ENCODE measurements at places on chromosomes 11 and 22. TPM values are rescaled to one million over a fixed set of nuclear protein-coding genes. Genes with fewer than 3 reads are reported as not detected.
A peak's percentile ranks its signal among the peaks of the same experiment; 100 is the strongest.

DNA sequence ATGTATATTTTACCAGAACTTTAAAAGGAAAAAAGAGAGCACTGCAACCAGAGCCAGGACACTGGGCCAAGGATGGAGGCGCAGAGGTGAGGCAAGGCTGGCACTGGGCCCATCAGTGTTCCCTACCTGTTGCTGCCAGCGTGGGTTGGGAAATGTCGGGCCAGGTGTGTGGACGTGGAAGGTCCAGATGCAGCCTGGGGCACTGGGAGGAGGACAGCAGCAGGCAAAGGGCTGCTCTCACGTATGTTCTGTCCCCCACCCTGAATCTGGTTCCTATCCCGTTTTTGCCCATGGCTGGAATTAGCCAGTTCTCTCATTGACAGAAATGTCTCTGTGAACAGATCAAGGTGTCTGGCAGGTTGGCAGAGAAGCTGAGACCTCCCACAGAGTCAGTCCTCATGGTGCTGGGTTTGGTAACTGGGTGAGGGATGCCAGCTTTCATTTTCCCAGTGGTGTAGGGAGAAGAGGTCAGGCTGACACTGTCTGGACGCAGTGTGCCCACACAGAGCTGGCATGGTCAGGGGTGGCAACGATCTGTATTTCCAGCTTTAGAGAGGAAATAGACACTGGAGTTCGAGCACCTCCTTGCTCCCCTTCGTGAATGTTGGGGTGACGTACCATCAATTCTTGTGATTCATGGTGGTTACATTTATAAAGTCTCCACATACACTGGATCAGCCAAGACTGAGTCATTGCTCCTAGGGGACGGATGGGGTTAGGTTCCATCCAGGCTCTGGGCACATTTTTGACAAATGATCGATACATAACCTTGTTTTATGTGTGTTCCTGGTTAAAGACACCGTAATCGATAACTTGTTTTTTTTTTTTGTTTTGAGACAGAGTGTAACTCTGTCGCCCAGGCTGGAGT is 4.3 kb upstream of the PNPLA3 start:
- no peak for DNase-seq

DNA sequence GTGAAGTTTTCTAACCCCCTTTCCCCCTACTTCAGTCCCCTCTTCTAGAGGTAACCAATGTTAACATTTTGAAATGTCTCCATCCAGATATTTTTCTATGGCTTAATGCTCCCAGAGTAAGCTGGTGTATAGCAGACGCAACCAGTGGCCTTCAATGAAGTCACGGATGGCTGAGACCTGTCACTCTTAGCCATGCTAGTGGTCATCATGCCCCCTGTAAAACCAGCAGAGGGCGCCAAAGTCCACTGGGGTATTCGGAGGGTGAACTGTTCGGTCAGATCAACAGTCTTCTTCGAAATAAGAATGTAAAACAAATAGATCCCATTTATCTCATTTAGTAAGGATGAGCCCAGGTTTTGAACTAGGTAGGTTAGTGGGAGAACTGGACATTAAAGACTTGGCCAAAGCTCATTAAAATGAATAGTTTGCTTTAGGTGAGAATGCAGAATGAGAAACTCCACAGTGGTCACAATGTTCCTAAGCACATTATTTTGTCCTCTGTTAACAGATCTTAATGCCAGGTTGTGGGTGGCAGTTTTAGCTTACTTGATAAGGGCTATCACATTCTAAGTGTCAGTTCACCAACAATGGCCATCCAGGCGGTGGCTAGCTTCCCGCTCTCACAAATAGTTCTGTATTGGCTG is 8.6 kb upstream of the MMP8 start:
- no peak for DNase-seq

DNA sequence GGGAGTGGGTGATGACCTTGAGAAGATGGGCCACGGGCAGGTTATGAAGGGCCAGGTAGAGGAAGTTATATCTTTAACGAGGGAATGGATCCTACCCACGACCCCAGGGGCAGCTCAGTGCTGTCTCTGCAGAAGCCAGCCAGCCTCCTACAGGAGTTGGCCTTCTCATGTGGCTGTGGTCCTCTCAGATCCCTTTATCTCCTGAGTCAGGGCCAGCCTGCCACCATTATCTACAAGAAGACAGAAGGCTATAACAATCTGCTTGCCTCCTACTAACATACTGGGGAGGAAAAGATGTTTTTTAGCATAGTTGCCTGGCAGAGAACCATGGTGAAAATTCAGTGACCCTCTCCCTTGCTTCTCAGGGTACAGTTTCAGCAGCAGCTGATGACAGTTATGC is 7.0 kb upstream of the YWHAH start:
- DNase-seq: no peak

ZMAT5 gene
- total RNA-seq: 23.7 TPM

- no peak for DNase-seq
Observed at GRCh38 chr22:30033901-30034300, 46.4 kb upstream of the HORMAD2 start.

LIPT2 gene
- 6.9 TPM for total RNA-seq

GRCh38 chr22:45799291-45799690 is 127.7 kb downstream of the ATXN10 start:
- DNase-seq: no peak

GRCh38 chr11:119974051-119974450 is 163.9 kb downstream of the TRIM29 start:
- no peak for DNase-seq

RIMBP3C gene
- total RNA-seq: 0.40 TPM

DNA sequence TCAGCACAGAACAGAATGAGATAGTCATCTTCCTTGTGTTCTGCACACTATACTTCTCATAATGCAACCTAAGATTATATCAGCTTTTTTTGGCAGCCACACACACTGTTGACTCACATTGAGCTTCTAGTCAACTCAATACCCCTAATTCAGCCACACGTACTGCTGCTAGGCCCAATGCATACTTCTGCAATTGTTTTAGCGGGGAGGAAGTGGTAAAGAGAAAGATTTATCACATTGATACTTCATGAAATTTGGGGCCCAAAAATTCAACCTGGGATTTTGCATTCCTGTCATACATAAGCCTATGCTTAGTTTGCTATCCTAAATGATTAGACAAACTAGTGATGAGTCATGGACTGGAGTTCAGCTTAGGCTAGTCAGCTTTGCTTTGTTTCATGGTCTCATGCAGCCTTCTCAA is 8.6 kb upstream of the UPB1 start:
- no peak for DNase-seq

GRCh38 chr11:65303555-65303954 is 11.1 kb upstream of the CDC42EP2 start:
- no peak for DNase-seq

- no peak for DNase-seq
Observed at GRCh38 chr11:62383822-62384221, 35.0 kb upstream of the SCGB1A1 start.

DNA sequence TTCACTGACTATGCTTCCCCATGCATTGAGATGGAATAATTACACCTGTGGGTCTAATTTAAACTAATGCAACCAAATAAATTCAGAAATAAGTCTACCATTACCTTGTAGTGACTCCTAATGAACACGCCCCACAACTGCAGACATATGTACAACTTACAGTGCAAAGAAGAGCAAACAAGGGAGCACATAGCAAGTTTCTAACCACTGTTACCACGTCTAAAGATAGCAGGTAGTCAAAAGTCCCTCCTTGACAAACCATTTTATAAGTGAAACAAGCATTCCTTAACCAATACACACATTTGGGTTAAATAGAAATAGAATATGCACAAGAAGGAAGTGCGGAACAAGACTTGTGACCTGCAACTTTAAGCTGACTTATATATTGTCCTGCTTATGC is 20.6 kb downstream of the PHF21A start:
- DNase-seq: no peak

TFIP11 gene
- 37.2 TPM for total RNA-seq

DNA sequence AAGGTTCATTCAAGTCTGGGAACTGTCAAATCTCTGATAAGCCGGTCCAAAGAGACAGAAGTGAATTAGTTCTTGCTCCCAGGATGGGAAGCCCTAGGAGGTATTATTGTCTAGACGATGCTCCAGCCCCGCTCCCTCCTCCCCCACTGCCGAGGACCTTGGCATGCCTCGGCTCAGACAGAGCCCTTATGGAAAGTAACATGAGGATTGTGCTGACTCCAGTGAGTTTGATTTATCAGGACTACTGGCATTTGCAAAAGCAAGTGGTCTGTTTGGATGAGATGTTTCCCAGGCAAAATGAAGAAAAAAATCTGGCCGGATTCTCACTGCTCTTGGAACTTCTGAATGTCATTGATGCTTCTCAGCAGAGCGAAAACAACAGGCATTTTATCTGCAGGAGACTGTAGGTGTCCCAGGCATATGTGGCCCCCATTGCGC is 341.0 kb downstream of the ETS1 start:
- peak; percentile 88 for DNase-seq

- DNase-seq: no peak
Observed at GRCh38 chr11:126186708-126187529, 24.5 kb downstream of the RPUSD4 start.

OR5J2 gene
- not detected for total RNA-seq

- DNase-seq: no peak
Observed at GRCh38 chr22:42682113-42682851, 33.1 kb upstream of the CYB5R3 start.

GRCh38 chr11:102849311-102849710 is 5.9 kb upstream of the MMP3 start:
- no peak for DNase-seq

DNA sequence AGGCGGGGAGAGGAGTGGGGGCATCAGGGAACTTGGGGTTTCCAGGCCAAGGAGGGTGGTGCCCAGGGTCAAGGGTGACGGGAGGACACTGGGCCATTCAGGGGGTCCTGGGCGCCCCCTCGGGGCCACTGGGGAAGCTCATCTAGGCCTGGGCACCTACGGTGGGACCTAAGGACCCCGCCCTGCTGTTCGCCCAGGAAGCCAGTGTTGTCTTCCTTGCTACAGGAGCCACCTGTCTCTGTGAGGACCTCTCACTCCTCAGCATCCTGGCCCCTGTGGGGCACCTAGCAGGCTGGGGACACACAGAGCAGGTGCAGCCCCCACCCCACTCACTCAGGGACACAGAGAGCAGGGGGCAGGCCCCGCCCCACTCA is 191.6 kb downstream of the IGLL1 start:
- DNase-seq: no peak

GRCh38 chr11:93747122-93747521 is 5.7 kb downstream of the C11orf54 start:
- DNase-seq: no peak

- no peak for DNase-seq
Observed at GRCh38 chr11:117860139-117860538, 16.3 kb downstream of the FXYD6 start.

MUC6 gene
- not detected for total RNA-seq

APOL5 gene
- total RNA-seq: not detected

DNA sequence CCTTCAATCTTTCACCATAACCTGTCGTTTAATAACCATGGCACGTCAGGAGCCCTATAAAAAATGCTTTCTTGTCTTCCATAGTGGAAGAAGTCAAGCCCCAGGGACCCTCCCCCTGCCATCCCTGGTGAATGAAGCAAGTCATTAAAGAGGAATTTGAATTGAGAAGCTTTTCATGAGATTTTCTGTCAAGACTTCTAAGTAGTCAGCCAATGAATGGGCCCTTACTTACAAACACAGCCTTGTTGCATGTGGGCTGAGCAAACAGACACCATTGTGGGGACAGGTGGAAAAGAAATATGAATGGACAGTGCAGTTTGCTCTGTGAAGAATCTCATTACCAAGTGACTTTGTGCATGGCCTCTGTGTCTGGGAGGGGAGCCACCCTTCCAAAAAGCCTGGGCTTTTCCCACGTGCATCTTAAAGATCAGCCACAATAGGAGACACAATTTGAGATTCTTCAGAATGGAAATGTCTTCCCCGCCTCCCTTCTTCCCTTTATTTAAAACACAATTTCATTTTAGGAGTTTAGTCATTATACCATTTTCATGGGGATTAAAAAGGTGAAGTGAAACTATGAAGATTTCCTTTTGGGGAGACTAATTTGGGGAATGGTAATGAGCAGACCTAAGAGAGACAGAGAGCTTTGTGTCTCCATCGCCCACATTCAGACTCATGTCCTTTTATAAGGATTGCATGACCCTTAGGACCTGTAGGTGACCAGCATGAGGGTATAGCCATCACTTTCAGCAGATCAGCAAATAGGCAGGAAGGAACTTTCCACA is 152.0 kb downstream of the LRRC4C start:
- DNase-seq: no peak

GRCh38 chr11:69388661-69389060 is 92.8 kb upstream of the LINC01488 start:
- DNase-seq: no peak

DNA sequence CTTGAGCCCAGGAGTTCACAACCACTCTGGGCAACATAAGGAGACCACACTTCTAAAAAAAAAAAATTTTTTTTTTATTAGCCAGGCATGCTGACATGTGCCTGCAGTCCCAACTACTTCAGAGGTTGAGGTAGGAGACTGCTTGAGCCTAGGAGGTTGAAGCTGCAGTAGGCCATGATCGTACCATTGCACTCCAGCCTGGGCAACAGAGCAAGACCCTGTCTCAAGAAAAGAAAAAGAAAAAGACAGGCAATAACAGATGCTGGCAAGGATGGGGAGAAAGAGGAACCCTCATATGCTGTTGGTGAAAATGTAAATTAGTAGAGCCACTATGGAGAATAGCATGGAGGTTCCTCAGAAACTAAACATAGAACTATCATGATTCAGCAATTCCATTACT is 64.8 kb downstream of the PAK1 start:
- DNase-seq: no peak
